NCI-H2029 (cell line): ENCODE measurements at places on chromosomes 1 and 21.

GRCh38 chr1:9846611-9847171, 22.9 kb upstream of the CLSTN1 start:
- peak; percentile 23 for DNase-seq

- no peak for DNase-seq
These were observed 97.1 kb upstream of the ESRRG start for GRCh38 chr1:216820345-216820744.

GRCh38 chr1:238336531-238336930, 445.8 kb upstream of the ZP4 start:
- DNase-seq: no peak

- DNase-seq: peak; percentile 27
These were observed 32.7 kb upstream of the ETV3 start for GRCh38 chr1:157170677-157171515.

DNA sequence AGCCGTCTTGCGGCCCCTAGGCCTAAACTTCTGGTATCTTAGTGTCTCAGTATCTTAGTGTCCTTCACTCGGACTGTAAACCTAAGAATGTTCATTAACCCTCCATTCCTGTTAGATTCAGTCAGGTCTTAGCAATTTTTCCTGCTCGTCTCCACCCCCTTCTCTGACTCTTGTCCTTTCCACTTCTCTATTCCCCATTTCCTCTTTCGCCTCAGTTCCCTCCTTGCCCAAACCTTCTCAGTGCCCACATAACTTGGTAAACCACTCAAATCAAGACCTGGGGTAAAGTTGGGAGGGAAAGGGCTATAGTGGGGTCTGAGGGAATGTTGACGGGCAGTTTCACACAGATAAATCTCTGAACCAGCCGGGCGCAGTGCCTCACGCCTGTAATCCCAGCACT, 726 bp upstream of the FCER1G start:
- DNase-seq: no peak

DNA sequence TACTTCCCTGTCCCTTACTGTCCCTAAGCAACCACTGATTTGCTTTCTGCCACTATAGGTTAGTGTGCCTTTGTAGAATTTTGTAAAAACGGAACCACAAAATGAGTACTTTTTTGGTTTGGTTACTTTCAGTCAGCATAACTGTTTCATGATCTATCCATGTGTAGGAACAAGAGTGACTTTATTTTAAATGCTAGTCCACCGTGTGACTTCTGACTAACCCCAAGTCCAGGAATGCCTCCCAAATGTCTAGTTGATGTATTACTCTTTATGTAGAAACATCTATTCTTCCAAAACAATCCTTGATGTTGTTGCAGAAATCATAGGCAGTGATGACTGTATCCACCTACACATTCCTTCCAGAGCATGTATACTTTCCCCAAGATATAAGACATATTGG, 21.3 kb downstream of the ATPAF1 start:
- no peak for DNase-seq
